GM13976 (cell line): ENCODE measurements at places on chromosomes 3 and 15.
A peak's percentile ranks its signal among the peaks of the same experiment; 100 is the strongest.

DNA sequence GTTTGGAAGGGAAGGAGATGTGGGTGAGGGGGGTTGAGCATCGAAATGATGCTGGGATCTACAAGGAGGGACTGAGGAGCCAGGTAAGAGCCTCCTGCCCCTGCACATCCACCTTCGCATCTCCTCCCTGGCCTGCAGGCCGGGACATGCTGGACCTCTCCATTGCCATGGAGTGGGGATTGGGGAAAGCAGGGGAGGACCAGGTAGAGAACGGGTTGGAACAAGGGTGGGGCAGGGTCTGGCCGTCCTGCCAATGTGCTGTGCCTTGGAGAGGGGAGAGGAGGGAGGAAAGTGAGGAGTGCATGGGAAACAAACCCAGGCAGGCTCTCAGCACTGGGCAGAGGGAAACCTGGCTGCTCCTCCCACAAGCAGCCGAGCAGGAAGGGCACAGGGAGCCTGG, 10.6 kb downstream of the PLA2G4B start:
- DNase-seq: no peak

GRCh38 chr15:48292458-48292857, 38.8 kb upstream of the DUT start:
- no peak for DNase-seq

DNA sequence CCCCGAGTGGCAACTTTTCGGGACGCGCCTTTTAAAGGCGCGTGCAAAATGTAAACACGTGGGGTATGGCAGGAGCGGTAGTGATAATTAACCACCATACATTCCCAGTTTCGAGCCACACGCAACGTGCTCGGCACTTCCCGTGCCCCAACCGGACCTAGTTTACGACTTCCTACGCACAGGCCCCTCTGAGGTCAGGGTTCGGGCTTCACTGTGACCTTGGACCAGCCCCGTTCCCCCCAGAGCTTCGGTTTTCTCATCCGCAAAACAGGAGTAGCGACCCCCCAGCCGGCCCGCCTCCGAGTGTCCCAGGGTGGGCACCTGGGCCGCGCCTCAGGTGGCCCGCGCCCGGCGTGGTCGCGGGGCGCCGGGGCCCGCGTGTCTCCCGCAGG, 451 bp downstream of the CHCHD4 start:
- peak; percentile 82 for DNase-seq

DNA sequence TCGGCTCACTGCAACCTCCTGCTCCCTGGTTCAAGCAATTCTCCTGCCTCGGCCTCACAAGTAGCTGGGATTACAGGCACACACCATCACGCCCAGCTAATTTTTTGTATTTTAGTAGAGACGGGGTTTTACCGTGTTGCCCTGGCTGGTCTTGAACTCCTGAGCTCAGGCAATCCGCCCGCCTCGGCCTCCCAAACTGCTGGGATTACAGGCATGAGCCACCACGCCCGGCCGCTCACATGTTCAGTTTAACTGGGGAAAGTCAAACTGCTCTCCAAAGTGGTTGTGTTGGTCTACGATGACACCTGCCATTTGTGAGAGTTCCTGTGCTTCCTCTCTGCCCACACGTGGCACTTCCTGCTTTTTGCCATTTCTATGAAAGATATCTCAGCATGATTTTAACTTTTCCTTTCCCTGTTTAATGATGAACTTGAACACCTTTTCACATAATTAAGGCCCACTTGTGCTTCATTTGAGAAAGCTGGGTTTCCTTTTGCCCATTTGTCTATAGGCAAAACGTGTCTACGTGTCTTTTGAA, 877 bp upstream of the GP5 start:
- DNase-seq: no peak

DNA sequence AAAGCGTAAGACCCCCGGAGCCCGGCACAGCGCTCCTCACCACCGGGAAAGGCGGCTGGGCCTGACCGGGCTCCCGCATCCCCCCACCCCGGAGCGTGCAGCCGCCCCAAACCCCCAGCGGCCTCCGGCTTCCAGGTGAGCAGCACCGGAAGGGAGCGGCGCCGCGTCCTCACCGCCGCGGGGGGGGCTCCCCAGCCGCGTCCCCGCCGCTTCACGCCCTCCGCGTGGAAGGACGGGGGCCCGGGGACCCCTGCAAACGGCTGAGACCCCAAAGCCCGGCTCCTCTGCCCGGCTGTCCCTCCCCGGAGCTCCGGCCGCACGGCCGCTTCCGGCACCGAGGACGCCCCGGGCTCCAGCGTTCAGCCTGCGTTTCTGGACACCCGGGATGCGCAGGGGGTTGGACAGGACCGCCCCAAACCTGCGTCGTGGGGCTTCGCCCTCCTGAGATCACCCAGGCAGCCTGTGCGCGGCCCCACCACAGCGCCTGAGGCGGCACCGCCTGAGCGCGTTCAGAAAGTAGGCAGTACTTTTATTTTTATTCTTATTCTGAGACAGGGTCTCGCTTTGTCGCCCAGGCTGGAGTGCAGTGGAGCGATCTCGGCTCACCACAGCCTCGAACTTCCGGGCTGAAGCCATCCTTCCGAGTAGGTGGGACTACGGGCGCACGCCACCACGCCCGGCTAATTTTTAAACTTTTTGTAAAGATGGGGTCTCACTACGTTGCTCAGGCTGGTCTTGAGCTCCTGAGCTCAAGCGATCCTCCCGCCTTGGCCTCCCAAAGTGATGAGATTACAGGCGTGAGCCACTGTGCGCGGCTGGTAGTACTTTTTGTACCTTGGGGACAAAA, 51.6 kb upstream of the BLM start:
- DNase-seq: peak; percentile 83

- DNase-seq: no peak
Observed at GRCh38 chr3:187957165-187957581, 196.8 kb upstream of the LPP start.

DNA sequence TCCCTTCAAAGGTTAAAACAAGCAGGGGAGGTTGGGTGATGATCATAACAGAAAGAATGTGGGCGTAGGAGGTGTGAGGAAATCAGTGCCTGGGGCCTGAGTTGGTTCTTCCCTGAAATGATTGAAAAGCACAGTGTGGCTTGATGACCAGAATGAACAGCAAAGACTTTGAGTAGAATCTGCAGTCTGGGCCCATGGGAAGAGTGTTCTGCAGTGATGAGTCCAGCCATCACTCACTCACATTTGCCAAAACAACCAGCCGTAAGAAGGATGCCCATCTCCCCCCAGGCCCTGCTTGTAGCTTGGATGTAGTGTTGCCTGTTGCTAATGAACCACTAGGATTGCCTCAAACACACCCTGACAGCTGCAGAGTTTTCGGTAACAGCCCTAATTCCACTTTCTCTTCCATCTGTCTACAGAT, 67.9 kb downstream of the VGLL3 start:
- DNase-seq: no peak

DNA sequence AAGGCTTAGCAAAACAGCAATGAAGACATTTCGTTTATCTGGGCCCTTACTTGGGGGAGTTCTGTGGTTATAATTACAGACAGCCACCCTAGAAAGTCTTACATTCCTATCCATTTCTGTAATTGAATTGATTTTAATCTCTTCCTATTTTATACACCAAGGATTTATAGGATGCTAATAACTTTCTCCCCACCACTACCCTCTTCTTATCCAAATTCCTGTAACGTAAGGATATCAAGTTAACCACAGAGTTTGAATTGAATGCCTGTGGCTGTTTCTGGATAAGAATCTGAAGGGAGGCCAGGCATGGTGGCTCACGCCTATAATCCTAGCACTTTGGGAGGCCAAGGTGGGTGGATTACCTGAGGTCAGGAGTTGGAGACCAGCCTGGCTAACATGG, 78.6 kb downstream of the MLH1 start:
- no peak for DNase-seq

- DNase-seq: no peak
Observed at GRCh38 chr15:69311319-69311721, 12.6 kb downstream of the PAQR5 start.

GRCh38 chr3:194034346-194035336, 101.3 kb upstream of the HES1 start:
- DNase-seq: no peak
